ENCODE measurements at places on chromosomes 6 and 20.

DNA sequence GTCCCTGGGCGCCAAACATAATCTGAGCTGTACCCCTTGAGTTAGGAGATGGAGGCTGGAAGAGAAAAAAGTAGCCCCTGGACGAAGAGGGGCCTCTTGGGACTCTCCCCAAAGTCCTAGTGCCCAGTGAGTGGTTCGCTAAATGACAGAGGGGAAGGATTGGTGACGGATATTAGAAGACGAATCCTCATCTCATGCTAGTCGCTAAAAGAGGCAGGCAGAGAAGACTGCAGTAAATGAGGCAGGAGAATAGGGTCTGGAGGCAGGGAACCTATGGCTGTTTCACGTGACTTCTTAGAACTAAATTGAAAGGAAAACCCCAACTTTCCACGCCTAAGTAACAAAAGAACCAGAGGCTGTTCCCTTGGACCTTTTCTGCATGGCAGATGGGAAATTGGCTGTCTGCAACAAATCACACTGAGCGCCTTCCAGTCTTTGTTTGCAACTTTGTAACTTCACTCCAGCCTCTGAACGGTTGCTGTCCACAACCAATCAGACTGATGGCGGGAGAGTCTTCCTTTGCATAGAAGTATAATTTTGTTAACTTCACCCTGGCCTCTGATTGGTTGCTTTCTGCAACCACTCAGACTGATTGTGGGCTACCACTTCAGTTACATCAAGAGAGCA is 731 bp upstream of the RBL1 start:
- DNase-seq, result no peak

- DNase-seq, result no peak
Measured at GRCh38 chr20:61271312-61272231, 19.5 kb downstream of the CDH4 start.

- no peak for DNase-seq
Measured at GRCh38 chr6:67493682-67494081, 1141.4 kb upstream of the ADGRB3 start.

GRCh38 chr6:79073888-79074287 is 4.2 kb downstream of the PHIP start:
- no peak for DNase-seq

All from HAP-1 (cell line).